ENCODE measurements at places on chromosomes 11 and 22.

DNA sequence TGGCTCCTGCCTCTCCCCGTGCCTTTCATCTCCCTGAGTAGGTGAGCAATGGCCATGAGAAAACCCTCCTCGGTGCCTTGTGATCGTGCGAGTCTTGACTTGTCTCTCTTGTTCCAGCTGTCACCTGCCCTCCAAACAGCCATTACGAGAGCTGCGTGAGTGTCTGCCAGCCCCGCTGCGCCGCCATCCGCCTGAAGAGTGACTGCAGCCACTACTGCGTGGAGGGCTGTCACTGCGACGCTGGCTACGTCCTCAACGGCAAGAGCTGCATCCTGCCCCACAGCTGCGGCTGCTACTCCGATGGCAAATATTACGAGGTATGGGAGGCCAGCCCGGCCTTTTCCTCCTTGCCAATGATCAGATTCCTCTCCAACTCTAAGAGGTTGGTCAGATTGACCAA lies 51.7 kb downstream of the TECTA start:
- DNase-seq = no peak

GRCh38 chr11:80617156-80617555 lies 1176.3 kb upstream of the TENM4 start:
- DNase-seq = no peak

DNA sequence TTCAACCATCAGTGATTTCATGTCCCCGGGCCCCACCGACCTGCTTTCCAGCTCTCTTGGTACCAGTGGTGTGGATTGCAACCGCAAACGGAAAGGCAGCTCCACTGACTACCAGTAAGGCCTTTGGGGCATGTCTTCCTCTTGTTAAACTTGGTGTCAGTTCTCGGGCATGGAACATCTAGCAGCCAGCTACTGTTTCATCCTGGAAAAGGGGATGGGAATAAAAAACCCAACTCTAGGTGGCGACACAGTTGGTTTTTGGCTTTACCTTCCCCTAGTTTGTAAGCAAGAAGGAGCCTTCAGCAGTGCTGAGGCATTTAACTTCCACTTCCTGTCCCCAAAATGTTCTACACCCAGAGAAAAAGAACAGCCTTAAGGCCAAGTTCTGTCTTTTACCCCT lies 76.7 kb downstream of the BMAL1 start:
- no peak for DNase-seq

DNA sequence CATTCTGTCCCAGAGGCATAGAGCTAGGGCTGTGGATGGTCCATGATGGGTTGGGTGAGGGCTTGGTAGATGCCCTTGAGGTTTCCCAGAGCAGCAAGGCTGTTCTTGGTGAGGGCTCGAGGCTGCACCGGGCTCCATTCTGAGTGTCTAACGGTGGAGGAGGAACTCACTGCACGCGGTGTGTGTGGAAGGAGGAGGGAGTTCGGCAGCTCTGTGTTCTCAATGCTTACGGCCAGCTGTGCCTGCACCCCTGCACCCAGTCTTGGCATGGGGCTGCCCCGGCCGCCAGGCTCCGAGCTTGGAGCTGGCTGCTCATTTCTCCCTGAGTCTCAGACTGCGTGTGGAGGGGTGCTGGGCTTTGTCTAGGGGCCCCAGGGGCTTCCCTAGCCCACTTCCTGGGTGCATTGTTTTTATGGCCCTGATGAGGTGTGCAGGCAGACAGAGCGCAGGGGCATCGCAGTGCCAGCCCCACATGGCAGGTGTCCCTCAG lies 1247.1 kb downstream of the BRD1 start:
- DNase-seq = no peak

GRCh38 chr22:33785283-33785968 lies 134.8 kb downstream of the LARGE1 start:
- no peak for DNase-seq

- DNase-seq = peak; percentile 39
These were observed 19.8 kb upstream of the LRRC10B start for GRCh38 chr11:61488651-61489291.

DNA sequence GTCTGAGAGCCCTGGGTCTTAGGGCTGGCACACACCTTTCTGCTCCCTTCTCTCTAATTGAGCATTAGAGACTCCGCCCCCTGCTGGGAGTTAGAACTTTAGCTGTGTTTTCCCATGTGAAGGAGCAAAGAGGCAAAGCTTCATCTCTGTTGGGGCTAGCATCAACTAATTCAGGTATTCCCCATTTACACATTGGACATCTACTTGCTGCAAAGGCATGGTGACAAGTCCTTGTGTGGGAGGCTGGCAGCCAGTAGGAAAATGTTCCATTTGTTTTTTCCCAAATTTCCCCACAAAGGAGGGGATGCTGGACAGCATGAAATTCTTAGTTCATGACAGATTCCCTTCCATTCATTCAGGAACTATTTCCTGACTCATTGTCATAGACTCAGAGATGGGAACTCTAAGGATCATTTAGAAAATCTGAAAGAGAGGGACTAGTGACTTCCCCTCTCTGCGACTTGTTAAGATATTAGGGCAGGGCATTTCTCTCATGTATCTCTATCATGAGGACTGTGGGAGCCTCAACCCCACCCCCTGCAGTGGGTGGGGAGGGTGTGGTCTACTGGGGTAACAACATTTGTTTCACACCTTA lies 3.6 kb downstream of the CD44 start:
- no peak for DNase-seq

GRCh38 chr22:32204856-32205722 lies at the start of gene RFPL2:
Gene RFPL2, minus strand, starts transcription at chr22:32205073. Its CDS starts 2,622 bp downstream, at chr22:32202451.
- DNase-seq = no peak

DNA sequence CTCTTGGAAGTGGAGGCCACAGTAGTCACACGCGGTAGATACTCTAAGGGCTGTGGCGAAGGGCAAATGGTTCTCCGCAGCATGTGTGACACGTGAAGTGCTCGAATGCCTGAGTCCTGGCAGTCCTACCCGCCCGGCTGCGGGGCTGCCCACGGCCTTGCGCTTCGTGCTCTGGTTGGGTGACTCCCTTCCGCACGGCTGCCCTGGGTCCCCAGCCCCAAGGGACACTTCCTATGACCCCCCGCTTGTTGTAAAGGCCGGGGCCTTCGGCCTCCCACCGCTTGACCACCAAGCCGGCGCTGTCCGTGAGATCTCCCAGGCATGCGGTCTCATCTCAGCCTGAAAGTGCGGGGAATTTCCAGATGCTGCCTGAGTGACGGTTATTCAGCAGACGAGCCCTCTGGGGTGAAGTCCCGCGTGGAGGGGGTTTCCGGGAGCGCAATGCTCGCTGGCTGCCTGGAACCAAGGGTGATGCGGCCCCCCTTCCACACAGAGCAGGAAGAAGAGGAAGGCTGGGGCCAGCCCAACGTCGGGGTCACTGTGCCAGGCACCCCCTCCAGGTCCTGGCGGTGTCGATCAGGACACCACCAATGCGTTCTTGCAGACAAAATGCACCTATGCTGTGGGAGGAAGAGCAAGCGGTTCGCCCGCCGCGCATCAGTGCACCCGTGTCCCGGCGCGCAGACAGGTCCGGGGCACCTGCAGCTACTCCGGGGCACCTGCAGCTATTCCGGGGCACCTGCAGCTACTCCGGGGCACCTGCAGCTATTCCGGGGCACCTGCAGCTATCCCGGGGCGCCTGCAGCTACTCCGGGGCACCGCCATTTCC lies 171.2 kb downstream of the OPCML start:
- DNase-seq = no peak

DNA sequence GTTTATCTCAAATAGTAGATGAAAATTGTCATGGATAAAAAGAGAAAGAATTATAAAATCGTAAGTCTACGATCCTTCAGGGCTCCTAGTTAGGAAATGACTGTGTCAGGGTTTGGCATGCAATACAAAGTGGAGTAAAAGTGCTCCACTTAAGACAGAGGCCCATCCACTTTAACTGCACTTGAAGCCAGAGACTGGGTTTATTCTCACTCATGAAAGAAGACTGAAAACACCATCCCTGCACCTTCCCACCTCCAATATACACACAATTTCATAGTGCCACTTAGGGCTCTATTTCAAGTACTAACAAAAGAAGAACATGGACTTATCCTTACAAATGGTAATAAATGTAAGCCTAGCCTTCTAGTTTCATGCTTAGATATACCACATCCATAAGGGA lies 70.7 kb downstream of the ANO5 start:
- DNase-seq = no peak

DNA sequence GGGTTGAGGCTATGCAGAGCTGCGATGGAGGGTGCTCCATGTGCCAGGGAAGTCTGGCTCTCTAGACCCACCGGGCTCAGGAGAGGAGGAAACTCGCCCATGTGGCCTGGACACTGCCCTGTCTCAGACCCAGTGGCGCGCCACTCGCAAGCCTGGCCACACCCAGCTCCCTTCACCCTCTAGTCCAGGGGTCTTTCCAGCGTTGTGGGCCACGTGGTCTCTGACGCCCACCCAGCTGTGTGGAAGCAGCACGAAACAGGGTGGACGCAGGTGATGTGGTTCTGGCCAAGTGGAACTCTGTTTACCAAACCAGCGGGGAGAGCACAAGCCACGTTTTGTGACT lies 28.2 kb downstream of the PPIL2 start:
- DNase-seq = no peak

- DNase-seq = no peak
These were observed 15.5 kb downstream of the GNAZ start for GRCh38 chr22:23085785-23086184.

DNA sequence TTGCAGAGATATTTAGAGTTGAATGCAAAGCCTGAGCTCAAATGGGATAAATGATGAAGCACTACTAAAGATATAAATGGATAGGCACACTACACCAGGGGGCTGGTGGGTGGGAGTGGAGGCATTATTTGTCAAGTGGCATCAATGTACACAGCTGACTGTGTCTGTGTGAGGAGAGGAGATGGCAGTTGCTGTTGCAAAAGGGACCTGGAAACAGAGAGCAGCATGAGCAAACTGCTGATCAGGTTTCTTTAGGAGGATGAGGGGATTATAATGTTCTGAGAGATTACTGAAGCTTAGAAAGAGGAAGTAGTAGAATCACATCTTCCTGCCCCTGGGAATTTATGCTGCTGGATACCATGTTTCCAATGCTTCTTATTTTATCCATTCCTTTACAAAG lies 39.4 kb upstream of the LIN7C start:
- no peak for DNase-seq

DNA sequence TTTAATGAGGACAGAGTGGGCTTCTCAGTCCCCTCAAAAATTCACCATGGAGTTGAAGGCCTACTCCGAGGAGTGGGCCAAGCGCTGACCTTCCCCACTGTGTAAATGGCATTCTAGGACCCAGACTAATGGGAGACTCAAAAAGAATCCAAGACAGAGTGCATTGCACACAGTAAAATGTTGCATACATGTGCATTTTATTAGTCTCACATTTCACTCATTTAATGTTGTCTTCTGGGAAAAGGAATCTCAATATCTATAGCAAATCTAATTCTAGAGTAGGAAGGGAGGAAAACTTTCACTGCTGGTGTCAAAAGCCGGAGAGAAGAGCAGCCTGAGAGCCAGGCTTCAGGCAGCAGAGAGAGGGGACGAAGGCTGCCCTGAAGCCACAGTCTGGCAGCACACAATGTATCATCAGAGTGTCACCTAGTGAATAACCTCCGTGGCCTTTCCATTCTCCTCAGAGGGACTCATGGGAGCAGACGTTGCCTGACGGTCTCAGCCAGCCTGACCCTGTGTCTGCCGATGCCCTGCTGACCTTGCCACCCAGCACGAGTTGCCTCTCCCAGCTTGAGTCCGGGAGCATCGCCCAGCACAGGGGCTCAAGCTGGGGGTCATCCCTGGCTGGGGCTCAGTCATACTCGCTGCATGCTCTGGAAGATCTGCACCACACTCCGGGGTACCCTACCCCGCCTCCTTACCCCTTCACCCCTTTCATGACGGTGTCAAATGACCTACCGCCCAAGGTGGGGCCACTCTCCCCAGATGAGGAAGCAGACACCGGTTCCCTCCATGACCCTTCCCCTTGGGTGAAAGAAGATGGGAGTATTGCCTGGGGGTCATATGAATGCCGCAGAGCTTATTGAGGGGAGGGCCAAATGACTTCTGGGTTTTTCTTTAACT lies 12.9 kb upstream of the POU2AF3 start:
- no peak for DNase-seq

- DNase-seq = no peak
These were observed 10.7 kb downstream of the VSIG10L2 start for GRCh38 chr11:125956391-125957134.

DNA sequence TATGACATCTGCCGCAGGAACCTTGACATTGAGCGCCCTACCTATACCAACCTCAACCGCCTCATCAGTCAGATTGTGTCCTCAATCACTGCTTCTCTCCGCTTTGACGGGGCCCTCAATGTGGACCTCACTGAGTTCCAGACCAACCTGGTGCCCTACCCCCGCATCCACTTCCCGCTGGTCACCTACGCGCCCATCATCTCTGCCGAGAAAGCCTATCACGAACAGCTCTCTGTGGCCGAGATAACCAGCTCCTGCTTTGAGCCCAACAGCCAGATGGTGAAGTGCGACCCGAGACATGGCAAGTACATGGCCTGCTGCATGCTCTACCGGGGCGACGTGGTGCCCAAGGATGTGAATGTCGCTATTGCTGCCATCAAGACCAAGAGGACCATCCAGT lies 16.0 kb downstream of the TUBA8 start:
- no peak for DNase-seq

- no peak for DNase-seq
These were observed 166.4 kb downstream of the CASP12 start for GRCh38 chr11:104731890-104732289.

DNA sequence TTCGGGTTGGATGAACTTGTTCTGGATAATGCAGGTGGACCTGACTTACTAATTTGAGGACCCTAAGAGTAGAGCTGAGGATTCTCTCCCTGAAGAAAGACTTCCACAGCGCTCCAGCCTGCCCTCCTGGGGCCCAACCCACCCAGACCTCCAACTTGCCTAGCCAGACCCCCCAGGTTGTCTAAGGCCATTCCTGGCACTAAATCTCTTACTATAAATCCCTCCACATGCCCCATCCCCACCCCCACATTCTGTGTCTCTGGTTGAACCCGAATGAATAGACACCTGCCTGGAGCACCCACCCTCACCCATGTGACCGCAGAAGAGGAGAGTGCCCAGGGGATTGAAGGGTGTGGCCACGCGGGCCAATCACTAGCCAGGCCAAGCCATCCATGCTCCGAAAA lies 1480.0 kb downstream of the TBC1D22A start:
- DNase-seq = no peak

DNA sequence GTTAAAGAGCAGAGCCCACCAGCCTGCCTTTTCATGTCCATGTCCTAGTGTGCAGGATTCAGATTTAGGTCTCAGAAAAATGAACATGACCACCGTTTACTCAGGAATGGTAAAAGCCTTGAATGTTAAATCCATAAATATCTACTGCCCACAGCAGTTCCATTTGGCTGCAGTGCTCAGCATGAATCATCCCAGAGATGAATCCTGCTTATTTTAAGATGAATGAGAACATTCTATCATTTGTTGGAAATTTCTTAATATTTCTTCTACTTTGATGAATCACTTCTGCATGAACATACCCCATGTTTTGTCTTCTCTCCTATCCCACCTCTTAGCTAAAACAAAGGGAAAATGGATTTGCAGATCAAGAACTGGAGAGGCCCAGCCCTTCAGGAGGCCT lies 47.5 kb upstream of the AQP11 start:
- no peak for DNase-seq

Data from RWPE2 (cell line).